ENCODE measurements at places on chromosomes 7 and 10. TPM values are rescaled to one million over a fixed set of nuclear protein-coding genes. Genes with fewer than 3 reads are reported as not detected.
A peak's percentile ranks its signal among the peaks of the same experiment; 100 is the strongest.

GRCh38 chr10:114034923-114035645 lies 8.6 kb upstream of the ADRB1 start:
- H3K27ac ChIP-seq = no peak overlapping the region
- no peaks in the 10 kb centered on the region for H3K36me3 ChIP-seq
- DNase-seq = no peak
- H3K27me3 ChIP-seq = no peaks in the 10 kb centered on the region
- H3K4me1 ChIP-seq = peaks cover 4% of the 10 kb centered on the region
- H3K4me3 ChIP-seq = no peak overlapping the region

GRCh38 chr7:121591926-121592325 lies 195.8 kb upstream of the FAM3C start:
- no peak for DNase-seq
- no peak overlapping the region for H3K4me3 ChIP-seq
- H3K36me3 ChIP-seq = no peaks in the 10 kb centered on the region

- H3K4me1 ChIP-seq = peaks cover 6% of the 10 kb centered on the region
- peak within 1 kb of the TSS; percentile 28 for H3K4me3 ChIP-seq
- peak within 1 kb of the TSS; percentile 73 for H3K27ac ChIP-seq
- no peaks in the 10 kb centered on the region for H3K27me3 ChIP-seq
- H3K36me3 ChIP-seq = peaks cover 5% of the 10 kb centered on the region
These were observed at the start of gene ADAM8 for GRCh38 chr10:133276435-133277201. ADAM8 (minus strand) TSS chr10:133276868; CDS start chr10:133276817, 51 bp downstream.

GRCh38 chr10:78249690-78250089 lies 216.0 kb downstream of the RPS24 start:
- no peak for DNase-seq
- no peak overlapping the region for H3K27ac ChIP-seq
- no peaks in the 10 kb centered on the region for H3K36me3 ChIP-seq
- H3K27me3 ChIP-seq = no peaks in the 10 kb centered on the region

GRCh38 chr10:124957404-124957947 lies 15.6 kb downstream of the ZRANB1 start:
- no peaks in the 10 kb centered on the region for H3K27me3 ChIP-seq
- no peaks in the 10 kb centered on the region for H3K4me1 ChIP-seq
- no peak overlapping the region for H3K27ac ChIP-seq
- no peak for DNase-seq
- no peak overlapping the region for H3K4me3 ChIP-seq
- no peaks in the 10 kb centered on the region for H3K36me3 ChIP-seq

DNA sequence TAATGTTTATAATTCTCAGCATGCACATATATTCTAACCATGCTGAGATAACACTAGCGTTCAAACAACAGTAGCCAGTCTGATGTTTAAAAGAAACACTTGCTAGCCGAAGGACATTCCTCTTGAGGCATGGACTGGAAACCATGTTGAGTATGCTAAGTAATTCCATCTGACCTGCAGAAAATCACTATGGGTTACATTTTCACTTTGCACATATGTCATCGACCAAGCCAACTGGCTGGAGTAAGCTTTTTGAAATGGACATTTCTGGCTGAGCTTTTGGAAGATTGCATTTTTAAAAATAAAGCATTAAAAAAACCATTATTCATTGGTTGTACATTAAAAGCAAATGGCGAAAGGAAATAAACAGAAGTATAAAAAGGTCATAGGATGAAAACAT lies 88.2 kb downstream of the BBS9 start:
- no peak overlapping the region for H3K27ac ChIP-seq
- H3K27me3 ChIP-seq = no peaks in the 10 kb centered on the region
- no peaks in the 10 kb centered on the region for H3K4me1 ChIP-seq
- H3K36me3 ChIP-seq = no peaks in the 10 kb centered on the region
- H3K4me3 ChIP-seq = no peak overlapping the region
- no peak for DNase-seq

GRCh38 chr10:13439313-13440184 lies 89.3 kb downstream of the BEND7 start:
- no peak for DNase-seq
- no peak overlapping the region for H3K27ac ChIP-seq
- H3K4me3 ChIP-seq = no peak overlapping the region
- H3K4me1 ChIP-seq = peaks cover 3% of the 10 kb centered on the region
- H3K27me3 ChIP-seq = no peaks in the 10 kb centered on the region

DNA sequence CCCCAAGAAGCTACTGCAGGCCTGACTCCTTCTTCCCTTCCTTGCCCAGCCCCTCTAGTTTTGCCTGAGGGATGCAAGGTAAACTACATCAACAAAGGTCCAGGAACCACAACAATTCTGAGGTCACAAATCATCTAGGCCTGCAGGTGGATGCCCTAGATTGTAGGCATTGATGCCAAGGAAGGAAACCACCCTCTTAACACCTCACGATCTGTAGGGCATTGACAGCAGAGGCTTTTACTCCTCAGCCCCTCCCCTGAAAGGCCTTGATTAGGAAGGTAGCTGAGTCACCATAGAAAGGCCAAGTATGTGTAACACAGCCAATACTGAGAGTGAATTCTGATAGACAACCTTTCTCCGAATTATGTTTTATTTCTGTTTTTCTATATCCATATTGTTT lies 46.7 kb upstream of the FAM3C start:
- H3K36me3 ChIP-seq = no peaks in the 10 kb centered on the region
- no peaks in the 10 kb centered on the region for H3K4me1 ChIP-seq
- DNase-seq = no peak
- no peaks in the 10 kb centered on the region for H3K27me3 ChIP-seq
- no peak overlapping the region for H3K4me3 ChIP-seq

- H3K27ac ChIP-seq = no peak overlapping the region
- no peaks in the 10 kb centered on the region for H3K36me3 ChIP-seq
- H3K27me3 ChIP-seq = no peaks in the 10 kb centered on the region
- no peaks in the 10 kb centered on the region for H3K4me1 ChIP-seq
- DNase-seq = no peak
These were observed 151.1 kb downstream of the ACTR3B start for GRCh38 chr7:152910545-152911225.

- H3K36me3 ChIP-seq = no peaks in the 10 kb centered on the region
- no peaks in the 10 kb centered on the region for H3K27me3 ChIP-seq
- no peak for DNase-seq
- H3K4me3 ChIP-seq = no peak overlapping the region
These were observed 133.7 kb downstream of the ARHGAP22 start for GRCh38 chr10:48470893-48471805.

- H3K4me1 ChIP-seq = no peaks in the 10 kb centered on the region
- no peak overlapping the region for H3K4me3 ChIP-seq
- H3K27ac ChIP-seq = no peak overlapping the region
- no peaks in the 10 kb centered on the region for H3K27me3 ChIP-seq
- no peaks in the 10 kb centered on the region for H3K36me3 ChIP-seq
- no peak for DNase-seq
These were observed 130.1 kb downstream of the CREB5 start for GRCh38 chr7:28542410-28542809.

DNA sequence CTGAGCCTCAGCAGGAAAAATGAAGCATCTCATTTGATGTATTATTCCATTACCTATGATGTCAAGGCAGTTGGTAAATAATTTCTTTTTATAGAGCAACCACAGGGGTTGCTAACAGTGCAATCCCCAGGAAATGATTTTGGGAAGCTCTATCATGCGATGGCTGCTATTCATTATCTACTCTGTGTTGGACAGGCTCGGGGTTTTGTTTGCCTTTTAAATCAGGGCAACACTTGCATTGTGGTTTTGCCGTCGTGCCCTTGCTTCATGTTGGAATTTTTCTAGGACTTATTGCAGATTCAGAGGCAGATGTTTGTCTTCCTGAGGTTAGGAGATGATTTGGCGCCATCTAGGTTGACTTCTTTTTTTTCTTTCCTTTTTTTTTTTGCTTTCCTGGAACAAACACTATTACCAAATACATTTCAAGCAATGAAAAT lies 128.4 kb downstream of the BICC1 start:
- DNase-seq = no peak
- no peaks in the 10 kb centered on the region for H3K27me3 ChIP-seq
- no peaks in the 10 kb centered on the region for H3K36me3 ChIP-seq

GRCh38 chr7:128192497-128193142 lies 48.5 kb upstream of the LEP start:
- no peaks in the 10 kb centered on the region for H3K36me3 ChIP-seq
- no peaks in the 10 kb centered on the region for H3K27me3 ChIP-seq
- no peak overlapping the region for H3K27ac ChIP-seq
- H3K4me1 ChIP-seq = no peaks in the 10 kb centered on the region

- peak overlapping the region; percentile 87 for H3K27ac ChIP-seq
- no peak for DNase-seq
- H3K36me3 ChIP-seq = no peaks in the 10 kb centered on the region
- H3K4me1 ChIP-seq = peaks cover 10% of the 10 kb centered on the region
- no peaks in the 10 kb centered on the region for H3K27me3 ChIP-seq
These were observed 580 bp downstream of the MRPS16 start for GRCh38 chr10:73251683-73252444.

The VPS37D gene
- 6.0 TPM for total RNA-seq

The ADGRA1 gene
- 0.23 TPM for total RNA-seq

The BEND7 gene
- total RNA-seq = 44.5 TPM

The TMEM270 gene
- total RNA-seq = 4.9 TPM

The IQUB gene
- 2.0 TPM for total RNA-seq

The ATP5F1C gene
- total RNA-seq = 207 TPM

The UTF1 gene
- 9.2 TPM for total RNA-seq
